SJCRH30 (cell line): ENCODE measurements at places on chromosomes 3 and 15.
A peak's percentile ranks its signal among the peaks of the same experiment; 100 is the strongest.

DNA sequence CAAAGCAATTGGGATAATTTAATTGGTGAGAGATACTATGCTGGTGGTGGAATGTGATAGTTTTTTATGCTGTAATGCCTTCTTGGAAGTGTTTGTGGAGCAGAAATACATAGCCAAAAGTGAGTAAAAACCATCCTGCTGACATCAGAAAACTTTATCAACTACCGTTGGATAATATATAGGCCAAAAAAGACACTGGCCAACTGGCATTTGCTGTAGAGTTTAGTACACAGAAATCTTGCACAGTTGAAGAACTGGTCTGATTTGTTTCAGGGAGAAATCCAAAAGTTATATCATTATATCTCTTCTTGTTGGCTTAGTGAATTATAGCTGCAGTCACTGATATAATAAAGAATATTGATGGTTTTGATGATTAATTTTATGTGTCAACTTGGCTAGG lies 507 bp upstream of the MINDY4B start:
- DNase-seq: no peak

- DNase-seq: peak; percentile 49
Observed at GRCh38 chr3:8416965-8417364, 84.7 kb upstream of the LMCD1 start.

DNA sequence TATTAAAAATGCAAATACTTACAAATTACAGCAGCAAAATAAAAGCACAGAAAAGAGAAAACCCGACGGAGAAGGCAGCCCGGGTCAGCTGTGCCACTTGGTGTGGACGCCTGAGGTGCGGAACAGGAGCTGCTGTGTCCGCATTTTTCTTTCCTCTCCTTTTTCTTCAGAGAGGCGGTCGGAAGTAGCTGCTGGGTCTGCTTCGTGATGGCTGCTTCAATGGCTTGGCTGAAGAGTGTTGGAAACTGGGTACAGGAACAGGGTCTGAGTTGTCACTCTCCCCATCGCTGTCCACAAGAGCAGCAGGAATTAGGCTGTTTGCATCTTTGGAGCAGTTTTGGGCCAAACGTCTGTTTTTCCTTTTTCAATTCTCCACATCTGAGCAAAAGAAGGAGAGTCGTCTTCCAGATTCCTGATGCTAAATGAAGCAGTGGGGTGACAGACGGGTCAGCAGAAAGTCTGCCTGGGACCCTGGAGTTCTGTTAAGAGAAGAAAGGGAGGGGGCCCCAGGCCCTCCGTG lies 53.5 kb upstream of the ARL8B start:
- DNase-seq: no peak

DNA sequence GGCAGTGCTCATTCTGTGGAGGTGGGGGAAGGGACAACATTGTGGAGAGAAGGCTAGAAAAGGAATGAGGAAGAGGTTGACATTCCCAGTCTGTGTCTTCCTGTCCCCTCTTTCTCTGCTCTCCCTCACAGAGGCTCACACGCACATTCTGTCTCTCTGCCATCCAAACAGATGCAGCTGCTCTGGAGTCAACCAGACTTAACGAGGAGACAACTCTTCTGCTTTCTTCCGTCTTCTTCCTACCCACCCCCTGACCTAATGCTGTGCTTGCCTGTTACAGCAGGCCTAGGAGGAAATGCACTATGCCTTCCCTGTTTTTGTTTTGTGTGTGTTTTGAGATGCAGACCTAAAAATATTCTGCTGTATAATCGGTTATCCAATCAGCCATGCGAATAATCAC lies 121.9 kb downstream of the CACNA1D start:
- no peak for DNase-seq

DNA sequence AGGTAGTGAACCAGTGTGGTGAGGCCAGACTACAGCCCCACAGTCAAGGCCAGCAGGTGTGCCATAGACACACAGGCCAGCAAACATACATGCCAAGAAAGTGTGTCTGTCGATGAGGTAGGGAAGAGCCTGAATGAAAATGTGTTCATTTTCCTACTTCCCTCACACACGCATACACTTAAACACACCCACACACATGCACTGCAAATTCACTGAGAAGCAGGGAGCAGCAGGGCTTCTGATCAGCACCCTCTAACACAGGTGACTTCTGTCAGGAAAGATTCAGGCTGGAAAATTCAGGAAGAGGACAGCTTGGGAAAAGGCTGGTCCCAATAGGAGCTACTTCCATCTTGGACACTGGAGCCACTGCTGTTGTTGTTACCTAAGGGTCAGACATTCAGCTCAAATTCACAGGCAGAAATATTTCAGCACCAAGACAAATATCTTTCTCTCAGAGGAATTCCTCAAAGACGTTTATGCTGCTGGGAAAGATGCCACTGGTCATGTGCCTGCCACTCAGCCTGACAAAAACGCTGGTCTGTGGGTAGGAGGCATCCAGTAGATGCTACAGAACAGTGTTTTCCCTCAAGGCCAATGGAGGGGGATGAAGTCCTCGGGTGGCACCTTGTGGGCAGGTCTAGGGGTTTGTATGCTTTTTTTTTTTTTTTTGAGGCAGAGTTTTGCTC lies 40.9 kb upstream of the LARS2 start:
- DNase-seq: no peak

DNA sequence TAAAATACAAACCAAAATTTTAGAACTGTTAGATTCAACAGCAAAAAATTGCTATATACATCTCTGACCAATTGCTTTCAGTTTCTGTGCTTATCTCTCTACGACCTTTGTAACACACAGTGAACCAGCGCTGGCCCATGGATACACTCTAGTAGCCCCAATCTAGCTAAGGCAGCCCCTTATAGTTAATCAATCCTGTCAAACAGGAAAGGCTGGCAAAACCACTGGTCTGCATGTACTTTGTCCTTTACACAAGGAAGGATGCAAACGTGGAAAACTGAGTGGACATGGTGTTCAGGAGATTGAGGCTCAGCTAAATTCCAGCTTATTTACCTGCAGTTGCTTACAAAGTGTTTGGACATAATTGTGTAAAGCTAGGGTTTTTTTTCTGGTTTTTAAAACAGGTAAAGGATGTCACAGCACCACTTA lies 25.9 kb downstream of the ADGRG7 start:
- no peak for DNase-seq

DNA sequence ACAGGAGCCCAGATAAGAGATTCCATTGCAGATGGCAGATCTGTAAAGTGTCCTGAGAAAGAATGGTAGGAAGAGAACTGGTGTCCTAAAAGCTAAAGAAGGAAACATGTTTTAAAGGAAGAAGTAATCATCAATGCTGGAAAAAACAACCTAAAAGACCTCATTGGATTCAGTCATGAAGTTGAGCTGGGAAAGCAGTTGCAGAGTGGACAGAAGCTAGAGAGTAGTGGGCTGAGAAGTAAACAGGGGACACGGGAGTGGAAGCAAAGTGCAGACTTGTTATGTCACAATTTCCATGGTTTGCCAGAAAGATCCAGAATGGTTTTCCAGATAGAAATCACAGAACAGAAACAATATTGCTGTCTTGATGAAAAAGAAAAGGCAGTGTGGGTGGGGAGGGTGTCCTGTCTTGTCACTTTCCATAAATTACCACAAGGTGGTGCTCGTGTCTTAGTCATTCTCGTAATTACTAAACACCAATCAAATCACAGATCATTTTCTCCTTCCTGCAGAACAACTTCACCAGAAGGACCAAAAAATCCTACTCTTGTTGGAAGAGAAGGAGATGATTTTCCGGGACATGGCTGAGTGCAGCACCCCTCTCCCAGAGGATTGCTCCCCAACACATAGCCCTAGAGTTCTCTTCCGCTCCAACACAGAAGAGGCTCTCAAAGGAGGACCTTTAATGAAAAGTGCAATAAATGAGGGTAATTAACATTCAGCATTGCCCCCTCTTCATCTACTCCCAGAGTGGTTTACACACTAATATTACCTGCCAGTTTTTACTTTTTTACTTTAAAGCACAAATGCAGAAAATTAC lies 64.5 kb downstream of the KLHL25 start:
- DNase-seq: peak; percentile 78

DNA sequence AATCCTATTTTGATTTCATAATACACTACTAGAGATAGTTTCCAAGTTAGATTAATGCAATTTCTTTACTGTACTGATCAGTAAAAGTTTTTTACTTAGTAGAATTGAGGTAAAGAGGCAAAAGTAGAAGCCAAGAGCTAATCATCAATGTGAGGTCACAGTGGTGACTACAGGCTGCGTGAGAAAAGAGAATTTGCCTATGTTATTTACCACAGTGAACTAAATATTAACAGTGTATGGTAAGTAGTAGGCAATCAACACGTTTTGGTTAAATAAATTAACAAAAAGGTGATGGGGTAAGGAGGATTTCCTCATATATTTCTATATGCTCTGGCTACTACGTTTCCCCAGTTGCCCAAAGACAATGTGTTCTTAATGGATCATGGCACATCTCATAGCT lies 202.2 kb upstream of the CMC1 start:
- DNase-seq: no peak

GRCh38 chr15:66724732-66725463 lies 22.9 kb downstream of the SMAD6 start:
- no peak for DNase-seq

DNA sequence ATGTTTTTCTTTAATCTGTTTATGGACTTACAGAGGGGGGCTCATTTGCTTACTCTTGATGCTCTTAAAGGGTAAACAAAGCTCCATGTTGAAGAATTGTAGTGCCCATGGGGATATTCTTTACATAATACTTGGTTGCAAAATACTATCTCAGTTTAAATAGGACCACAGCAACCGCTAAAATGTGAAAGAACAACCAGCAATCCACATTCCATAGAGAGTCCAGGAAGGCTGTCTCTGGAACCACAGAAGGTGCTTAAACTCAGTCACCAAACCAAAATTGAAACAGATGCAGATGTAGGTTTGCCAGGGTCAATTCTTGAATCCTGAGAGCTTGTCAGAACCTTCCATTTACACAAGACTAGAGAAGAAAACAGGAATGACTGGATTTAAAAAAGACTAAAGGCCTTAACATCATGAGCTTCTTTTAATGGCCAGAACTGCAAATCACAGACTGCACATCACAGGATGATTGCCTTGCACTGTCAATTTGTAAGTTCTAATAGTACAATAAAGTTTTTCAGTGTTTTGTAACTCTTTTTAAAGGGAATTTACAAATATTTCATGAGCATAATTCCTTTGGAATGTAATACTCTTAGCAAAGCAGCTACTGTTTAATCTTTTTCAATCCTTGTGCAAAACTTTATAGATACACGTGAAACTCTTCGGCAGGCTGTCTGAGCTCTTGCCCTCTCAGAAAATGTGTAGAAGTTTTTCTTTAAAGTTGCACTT lies 661.6 kb downstream of the SI start:
- no peak for DNase-seq

DNA sequence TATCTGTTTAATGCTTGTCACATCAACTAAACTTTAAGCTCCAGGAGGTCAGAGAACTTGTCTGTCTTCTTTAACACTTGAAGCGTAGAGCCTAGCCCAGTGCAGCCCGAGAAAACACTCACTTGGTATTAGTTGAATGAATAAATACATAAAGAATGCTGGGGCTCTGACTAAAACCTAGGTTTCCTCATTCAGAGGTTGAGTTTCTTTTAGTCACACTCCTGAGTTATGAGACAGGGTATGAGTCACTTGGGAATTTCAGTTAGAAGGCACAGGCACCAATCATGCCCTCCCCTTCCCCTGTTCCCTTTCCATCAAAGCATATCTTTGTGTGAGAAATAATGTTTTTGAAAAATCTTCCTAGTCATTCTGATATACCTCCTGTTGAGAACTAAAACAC lies 589.8 kb upstream of the DPPA4 start:
- DNase-seq: peak; percentile 74

DNA sequence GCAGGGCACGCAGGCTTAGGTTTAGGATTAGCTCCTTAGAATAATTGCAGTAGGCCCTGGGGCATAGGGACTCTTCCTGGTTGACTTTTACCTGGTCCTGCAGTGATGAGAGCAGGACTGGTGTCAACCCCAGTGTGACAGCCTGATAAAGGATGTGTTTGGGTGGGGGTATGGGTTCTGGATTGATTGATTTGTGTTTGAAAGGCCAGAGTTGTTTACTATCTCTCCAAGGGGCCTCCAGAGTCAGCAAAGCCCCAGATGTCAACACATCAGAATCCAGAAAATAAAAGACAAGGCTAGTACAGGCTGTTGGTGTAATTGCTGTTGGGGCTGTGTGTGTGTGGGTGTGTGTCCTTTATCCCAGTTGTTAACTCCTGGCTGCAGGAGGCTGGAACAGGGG lies 122.3 kb downstream of the CHRNA7 start:
- DNase-seq: no peak

- DNase-seq: no peak
Observed at GRCh38 chr15:40065166-40065565, 26.2 kb upstream of the SRP14 start.

DNA sequence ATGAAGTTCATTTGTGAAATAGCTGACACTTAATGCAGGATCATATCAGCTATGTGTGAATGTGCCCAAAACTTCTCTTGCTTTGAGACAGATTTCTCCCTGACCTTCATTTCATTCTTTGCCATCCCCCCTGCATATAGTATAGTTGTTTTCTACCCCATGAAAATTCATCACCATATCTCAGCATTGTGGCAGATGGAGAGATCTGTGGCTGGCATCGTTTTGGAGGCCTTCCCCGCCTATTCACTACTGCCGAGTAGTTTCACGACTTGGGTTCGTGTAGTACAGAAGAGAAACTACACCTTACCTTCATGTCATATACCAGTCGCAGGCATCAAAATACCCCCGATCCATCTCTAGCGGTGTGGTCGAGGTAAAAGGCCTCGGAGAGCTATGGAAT lies 66.2 kb upstream of the SELENOK start:
- no peak for DNase-seq

- DNase-seq: no peak
Observed at GRCh38 chr3:108079877-108080276, 11.0 kb downstream of the CD47 start.
